ENCODE measurements at places on chromosomes 3 and 15.

DNA sequence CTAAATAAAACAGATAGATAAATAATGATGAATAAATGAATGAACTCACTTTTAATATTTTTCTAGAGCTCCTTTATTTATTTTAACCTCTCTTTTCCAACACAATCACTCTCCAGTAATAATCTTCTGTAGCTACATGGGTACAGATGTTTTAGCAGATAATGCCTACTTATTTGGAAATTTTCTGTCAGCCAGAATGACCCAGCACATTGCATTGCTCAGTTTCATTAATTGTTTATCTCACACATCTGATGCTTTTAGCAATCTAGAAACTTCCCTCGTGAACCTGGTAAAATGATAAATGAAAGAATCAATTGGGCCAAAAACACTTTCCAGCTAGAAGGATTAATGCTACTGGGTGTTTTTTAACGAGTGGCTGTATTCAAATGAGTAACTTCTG lies 14.9 kb upstream of the MYH15 start:
- DNase-seq: no peak

DNA sequence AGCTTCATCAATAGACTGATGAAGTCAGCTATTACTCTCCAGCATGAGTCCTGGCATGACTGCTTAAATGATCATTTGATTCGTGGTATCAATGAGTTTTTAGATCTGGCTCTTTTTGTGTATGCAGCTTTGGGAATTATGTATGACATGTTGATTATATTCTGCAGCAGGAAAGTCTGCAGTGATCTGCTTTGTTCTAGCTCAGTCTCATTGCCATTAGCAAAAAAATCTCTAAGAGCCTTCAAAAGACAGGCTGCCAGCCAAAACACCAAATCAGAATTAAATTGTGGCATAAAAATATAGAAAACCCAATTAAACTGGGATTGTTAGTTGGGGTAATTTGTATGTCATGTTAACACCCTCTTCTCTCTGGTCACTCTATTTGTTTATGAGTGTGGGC lies 1021.0 kb upstream of the SEMA6D start:
- no peak for DNase-seq

DNA sequence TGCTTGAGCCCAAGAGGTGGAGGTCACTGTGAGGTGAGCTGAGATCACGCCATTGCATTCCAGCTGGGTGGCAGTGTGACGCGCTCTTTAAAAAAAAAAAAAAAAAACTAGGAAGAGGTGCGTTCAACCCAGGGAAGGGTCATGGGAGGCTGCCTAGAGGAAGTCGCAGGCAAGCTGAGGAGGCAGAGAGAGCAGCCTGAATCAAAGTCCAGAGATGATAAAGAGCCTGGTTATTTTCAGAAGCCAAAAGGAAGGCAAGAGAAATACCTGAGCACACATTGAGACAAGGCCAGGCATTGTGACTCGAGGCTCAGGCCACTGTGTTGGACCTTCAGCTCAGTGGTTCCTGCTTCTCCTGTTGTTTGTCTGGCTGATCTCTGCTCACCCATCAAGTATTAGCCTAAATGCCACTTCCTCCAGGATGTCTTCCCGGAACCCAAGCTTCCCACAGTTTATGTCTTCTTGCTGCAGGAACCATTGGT lies 16.1 kb upstream of the GCNT3 start:
- no peak for DNase-seq

DNA sequence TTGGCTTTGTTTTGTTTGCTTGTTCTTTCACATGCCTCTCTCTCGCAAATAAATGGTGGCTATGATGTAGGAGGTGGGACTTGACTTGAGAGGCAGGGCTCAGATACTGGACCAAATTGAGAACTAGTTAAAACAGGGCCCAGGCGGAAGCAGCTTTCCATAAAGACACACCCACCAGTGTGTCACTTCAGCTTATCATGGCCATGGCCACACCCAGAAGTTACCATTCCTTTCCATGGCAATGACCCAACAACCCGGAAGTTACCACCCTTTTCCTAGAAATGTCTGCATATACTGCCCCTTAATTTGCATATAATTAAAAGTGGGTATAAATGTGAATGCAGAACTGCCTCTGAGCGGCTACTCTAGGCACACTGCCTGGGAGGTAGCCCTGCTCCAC lies 62.6 kb upstream of the CNTN4 start:
- DNase-seq: no peak

GRCh38 chr15:73367624-73368300 lies 996 bp downstream of the HCN4 start:
- no peak for DNase-seq

- DNase-seq: no peak
These were observed 24.6 kb downstream of the CCDC14 start for GRCh38 chr3:123936400-123936799.

DNA sequence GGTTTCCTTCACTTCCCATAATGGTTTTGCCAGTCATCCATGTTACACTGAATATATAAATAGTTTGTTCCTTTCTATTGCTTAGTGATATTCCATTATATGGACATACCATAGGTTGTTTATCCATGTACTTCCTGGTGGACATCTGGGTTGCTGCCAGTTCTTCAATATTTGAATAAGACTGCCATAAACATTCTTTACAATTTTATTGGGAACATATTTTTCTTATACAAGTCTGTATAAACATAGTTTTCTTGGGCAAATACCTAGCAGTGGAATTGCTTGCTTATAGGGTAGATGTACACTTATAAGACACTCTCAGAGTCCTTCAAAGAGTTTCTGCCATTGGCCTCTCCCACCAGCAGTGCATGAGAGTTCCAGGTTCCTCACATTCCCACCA lies 231.4 kb downstream of the OPA1 start:
- no peak for DNase-seq

DNA sequence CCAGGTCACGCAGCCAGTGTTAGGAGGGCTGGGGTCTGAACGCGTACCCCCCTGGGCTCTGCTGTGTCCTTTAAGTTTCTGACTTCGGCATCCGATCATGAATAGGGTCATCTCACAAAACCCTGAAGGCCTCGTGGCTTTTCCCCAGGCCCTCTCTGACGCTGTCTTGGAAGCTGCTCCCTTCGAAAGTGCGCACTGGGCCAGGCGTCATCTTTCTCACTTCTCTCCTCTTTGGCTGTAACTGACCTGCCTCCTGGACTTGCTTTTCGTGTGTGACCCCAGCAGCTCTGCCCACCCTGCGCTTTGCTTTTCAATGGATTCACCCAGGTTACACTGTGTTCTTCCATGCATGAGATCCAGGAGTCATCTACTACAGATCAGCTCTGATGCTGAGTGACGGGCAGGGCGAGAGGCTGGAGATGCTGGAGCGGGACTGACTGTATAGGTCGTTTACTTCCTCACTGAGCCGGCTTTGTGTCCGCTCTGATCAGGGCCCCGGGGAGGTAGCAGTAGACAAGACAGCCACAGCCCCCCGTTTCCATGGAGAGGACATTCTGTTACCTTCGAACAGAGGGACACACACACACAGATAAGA lies 45.0 kb upstream of the PCSK6 start:
- no peak for DNase-seq
